ENCODE measurements at places on chromosomes 7 and 10.
A peak's percentile ranks its signal among the peaks of the same experiment; 100 is the strongest.

GRCh38 chr7:128831994-128832879 is 2.0 kb downstream of the FLNC start:
- no peak for DNase-seq

- no peak for DNase-seq
Observed at GRCh38 chr10:29751684-29752083, 116.9 kb upstream of the SVIL start.

GRCh38 chr7:130385600-130386066 is 5.3 kb downstream of the CPA1 start:
- DNase-seq: no peak

DNA sequence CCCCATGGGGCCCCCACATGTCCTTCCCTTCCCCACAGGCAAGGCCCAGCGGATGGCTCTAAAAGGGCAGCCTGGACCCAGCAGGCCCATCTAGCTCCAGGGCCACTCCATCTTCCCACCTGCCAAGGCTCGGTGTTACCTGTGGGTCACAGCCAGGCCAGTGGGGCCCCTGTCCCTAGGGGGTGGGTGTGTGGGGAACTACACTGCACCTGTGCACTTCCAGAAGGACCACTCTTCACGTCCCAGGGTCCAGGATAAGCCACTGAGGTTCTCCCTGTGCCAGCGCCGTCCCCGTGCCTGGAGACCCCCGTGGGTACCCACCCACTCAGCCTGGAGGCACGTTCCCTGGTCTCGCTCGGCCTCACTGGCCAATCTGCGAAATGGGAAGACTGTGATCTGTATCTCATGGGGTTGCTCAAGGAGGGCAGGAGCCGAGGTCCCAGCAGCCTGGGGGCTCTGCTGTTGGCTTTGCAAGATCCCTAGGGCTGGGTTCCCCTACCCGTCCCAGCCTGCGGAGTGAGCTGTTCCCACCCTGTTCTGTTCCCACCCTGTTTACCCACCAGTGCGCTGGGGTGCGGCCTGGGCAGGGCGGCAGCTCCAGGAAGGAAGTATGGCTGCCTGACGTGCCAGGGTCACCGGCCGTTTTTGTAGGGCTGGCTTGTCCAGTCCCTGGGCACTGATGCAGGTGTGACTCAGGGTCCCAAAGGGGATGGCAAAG is 4.6 kb downstream of the PWWP2B start:
- DNase-seq: no peak

- DNase-seq: no peak
Observed at GRCh38 chr7:77866786-77867536, 68.4 kb downstream of the PHTF2 start.

- DNase-seq: no peak
Observed at GRCh38 chr7:69285854-69286253, 312.4 kb upstream of the AUTS2 start.

DNA sequence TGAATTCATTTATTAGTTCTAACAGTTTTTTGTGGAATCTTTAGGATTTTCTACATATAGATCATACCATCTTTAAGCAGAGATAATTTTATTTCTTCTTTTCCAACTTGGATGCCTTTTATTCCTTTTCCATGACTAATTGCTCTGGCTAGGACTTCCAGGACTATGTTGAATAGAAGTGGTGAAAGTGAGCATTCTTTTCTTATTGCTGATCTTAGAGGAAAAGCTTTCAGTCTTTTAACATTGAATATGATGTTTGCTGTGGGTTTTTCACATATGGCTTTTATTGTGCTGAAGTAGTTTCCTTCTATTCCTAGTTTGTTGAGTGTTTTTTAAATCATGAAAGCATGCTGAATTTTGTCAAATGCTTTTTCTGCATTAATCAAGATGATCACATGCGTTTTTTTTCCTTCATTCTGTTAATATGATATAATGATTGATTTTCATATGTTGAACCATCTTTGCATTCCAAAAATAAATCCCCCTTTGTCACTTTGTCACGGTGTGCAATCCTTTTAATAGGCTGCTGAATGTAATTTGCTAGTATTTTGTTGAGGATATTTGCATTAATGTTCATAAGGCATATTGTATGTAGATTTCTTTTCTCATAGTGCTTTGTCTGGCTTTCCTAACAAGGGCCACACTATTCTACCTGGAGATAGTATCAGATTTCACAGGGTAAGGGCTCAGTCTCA is 92.9 kb downstream of the ZNF467 start:
- no peak for DNase-seq

DNA sequence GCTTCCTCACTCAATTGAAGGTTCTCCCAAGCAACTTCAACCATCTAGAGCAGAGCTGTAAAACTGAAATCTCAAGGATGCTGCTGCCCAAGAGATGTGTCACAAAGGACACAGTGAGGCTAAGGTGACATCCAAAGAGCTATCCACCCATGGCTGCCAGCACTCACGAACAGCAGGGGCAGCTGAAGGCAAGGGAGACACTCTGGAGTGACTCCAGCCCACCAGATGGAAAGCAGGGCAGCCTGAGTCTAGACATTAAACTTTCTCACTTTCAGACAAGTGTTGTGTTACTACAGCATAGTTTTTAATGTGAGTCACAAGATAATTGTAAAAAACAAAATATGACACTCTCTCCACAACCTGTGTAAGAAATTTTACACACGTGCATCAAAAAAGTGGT is 113.5 kb downstream of the LARP4B start:
- no peak for DNase-seq

DNA sequence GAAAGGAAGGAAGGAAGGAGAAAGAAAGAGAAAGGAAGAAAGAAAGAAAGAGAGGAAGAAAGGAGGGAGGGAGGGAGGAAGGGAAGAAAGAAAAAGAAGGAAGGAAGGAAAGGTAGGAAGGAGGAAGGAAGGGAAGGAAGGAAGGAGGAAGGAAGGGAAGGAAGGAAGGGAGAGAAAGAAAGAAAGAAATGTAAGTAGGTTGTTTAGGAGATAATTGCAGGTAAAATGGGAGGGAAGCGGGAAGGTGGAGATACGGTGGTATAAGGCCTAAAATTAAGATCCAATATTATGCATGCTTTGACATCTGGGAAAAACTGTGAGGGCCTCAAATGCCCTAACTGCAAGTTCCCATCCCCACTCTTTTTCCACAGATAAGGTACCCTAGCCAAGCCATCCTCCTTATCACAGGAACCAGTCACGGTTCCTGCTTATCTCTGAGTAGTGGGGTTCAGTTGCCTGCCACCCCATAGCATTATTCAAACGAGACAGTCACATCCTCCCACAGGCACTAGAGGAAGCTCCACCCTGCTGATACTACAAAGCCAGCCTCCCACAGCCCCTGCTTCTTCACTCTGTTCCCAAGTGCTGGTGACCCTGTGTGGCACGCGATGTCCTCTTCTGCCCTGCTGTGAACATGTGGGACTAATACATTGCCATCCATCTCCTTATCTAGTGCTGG is 28.7 kb downstream of the ST8SIA6 start:
- peak; percentile 58 for DNase-seq

- DNase-seq: no peak
Observed at GRCh38 chr7:158076215-158076614, 511.4 kb downstream of the PTPRN2 start.

DNA sequence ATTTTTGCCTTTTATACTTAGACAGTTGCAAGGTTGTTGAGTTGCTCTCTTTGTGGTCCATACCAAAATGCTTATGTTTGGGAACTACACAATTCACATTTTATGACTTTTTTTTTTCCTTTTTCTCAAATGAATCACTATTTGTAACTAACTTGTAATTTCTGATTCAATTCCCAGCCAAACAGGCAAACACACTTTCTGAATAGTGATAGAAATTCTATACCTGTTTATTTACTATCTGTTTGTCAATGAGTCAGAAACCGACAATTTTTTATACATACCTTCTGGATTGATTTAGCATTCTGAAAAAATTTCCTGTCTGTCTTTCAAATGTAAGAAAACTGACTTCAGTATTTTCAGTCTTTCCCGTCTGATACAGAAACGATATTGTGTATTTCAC is 69.1 kb downstream of the MBL2 start:
- no peak for DNase-seq

DNA sequence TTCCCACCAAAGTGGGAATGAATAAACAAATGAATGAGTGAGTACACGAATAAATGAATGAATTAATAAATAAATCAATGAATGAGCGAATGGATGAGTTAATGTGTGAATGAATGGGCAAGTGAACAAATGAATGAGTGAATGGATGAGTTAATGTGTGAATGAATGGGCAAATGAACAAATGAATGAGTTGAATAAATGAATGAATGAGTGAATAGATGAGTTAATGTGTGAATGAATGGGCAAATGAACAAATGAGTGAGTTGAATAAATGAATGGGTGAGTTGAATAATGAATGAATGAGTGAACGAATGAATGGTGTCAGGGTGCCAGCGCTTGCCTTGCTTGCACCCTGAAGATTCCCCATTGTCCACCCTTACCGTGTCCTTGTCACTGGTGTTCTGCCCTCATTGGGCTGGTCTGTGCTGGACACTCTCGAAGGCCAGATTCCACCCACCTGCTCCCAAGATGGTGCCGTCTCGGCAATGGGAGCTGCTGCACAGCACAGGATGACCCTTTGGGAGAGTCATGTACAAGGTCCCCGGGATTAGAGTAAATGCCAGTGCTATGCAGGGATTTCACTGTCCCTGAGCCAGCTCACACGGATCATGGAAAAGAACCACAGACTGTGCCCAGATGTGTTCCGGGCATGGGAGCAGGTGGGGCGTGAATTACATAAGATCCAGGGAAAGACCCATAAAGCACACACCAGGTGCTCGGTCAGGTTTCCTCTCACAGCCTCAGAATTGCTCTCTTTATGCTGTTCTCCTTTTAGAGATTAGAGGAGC is 83.2 kb downstream of the CAMK1D start:
- no peak for DNase-seq

DNA sequence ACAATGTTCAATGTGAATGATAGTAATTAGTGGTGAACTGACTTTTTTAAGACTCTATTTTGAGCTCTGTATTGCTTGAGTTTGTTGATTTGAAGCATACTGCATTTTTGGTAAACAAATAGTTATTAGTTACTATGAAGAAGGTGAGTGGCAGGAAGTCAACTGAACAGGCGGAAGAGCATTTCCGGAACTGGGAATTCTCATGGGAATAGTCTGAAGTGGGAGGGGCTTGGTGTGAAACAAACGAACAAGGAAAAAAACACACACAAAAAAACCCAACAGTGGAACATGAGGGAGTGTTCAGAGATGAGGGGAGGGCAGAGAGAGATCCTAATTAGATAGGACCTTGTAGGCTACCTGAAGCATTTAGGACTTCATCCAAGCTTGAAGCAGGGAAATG is 43.9 kb upstream of the C1QL3 start:
- no peak for DNase-seq

- no peak for DNase-seq
Observed at GRCh38 chr10:71845410-71846405, 5.3 kb downstream of the PSAP start.

DNA sequence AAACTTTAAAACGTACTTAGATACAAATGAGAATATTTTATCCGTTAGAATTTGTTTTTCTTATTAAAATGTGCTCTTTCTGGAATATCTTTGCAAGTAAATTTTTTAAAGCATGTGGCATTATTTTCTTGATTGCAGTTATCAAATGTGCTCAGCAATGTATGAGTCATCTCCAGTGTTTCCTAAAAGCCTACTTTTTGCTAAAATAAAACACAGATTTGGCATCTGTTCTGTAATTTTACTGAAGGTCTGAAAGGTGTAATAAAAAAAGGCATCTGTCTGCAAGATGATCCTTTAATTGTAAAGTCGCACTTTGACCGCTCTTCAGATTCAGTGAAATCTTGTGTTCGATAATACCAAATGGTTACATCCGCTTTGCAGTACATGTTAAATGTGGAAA is 3.4 kb downstream of the GNAT3 start:
- DNase-seq: no peak

DNA sequence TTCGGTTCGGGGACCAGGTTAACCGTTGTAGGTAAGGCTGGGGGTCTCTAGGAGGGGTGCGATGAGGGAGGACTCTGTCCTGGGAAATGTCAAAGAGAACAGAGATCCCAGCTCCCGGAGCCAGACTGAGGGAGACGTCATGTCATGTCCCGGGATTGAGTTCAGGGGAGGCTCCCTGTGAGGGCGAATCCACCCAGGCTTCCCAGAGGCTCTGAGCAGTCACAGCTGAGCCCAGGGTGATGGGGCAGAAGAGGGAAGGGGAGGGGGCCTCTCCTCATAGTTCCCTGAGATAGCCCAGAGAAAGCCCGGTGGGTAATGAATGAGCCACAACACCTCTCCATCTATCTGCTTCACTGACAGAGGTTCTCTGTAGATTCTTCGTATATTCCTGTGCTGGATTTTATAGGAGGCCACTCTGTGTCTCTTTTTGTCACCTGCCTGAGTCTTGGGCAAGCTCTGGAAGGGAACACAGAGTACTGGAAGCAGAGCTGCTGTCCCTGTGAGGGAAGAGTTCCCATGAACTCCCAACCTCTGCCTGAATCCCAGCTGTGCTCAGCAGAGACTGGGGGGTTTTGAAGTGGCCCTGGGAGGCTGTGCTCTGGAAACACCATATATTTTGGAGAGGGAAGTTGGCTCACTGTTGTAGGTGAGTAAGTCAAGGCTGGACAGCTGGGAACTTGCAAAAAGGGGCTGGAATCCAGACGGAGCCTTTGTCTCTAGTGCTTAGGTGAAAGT is 16.4 kb downstream of the PRSS2 start:
- no peak for DNase-seq

DNA sequence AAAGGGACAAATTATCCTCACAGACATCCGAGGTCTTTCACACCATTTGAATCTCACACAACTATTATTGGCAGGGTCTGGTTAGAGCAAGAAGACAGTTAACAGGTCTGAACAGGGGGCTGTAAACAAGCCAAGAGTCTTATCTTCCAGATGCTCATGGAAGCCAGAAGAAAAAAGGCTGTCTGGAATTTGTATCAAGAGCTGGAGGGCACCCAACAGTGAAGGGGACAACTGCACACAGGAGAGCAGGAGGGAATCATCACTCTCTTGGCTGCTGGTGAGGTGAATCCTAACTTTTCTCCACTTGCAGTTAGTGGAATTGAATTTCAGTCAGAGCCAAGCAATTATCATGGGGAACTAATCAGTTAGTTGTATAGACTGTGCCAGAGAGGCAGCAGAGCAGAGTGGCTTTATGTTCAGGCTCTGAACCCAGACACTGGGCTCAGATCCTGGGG is 880.2 kb upstream of the AUTS2 start:
- DNase-seq: no peak

- no peak for DNase-seq
Observed at GRCh38 chr10:55734112-55734511, 626.9 kb downstream of the ZWINT start.

DNA sequence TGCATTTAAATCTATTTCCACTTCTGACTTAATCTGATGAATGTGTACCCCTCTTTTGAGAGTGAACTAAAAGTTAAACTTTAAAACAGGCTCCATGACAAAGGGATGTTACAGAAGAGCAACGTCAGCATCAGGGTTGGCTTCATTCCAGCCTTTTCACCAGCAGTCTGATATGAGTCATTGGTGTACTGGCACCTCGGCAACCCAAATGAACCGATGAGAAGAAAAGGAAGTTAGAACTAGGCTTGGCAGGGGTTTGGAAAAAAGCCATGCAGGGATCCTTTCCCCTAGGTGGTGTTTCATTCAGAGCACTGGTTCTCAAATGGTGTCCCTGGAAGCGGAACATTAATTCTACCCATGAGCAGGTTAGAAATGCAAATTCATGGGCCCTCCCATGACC is 53.6 kb downstream of the SEC61G start:
- DNase-seq: no peak
